ENCODE measurements at places on chromosomes 2 and 18.

GRCh38 chr2:130824492-130825061 is 12.1 kb upstream of the ARHGEF4 start:
- peak; percentile 74 for DNase-seq

GRCh38 chr2:58137221-58137620 is 90.6 kb downstream of the VRK2 start:
- no peak for DNase-seq

DNA sequence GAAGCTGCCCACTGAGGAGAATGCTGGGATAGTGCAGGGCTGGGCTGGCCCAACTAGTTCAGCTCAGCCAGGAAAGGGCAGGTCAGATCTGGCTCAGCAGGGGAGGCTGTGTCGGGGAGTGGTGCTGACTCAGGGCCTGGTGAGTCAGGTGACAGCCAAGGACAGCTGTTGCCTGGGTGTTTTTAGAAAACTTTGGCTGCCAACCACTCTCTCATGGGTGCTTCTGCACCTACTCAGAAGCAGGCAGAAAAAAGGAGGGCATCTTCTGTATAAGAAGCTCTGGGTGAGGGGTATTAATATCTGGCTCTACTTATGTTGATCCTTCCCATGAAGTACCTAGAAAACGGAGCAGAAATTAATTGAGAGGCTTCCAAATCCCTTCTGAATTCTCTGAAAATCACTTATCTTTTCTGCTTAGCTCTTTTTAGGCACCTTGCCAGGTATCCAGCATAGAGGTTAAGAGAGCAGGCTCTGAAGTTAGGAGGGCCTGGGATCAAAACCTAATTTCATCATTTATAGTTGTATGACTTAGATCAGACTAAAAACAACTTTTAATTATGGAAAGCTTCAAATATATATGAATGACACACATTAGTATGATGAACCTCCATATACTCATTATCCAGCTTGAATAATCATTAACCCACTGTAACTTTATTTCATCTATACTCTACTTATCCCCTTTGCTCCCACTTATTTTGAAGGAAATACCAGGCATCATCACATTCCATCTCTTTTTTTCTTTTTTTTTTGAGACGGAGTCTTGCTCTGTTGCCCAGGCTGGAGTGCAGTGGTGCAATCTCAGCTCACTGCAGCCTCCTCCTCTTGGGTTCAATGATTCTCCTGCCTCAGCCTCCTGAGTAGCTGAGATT is 15.5 kb upstream of the RAB10 start:
- no peak for DNase-seq

- no peak for DNase-seq
Observed at GRCh38 chr2:46952171-46952570, 36.6 kb upstream of the MCFD2 start.

DNA sequence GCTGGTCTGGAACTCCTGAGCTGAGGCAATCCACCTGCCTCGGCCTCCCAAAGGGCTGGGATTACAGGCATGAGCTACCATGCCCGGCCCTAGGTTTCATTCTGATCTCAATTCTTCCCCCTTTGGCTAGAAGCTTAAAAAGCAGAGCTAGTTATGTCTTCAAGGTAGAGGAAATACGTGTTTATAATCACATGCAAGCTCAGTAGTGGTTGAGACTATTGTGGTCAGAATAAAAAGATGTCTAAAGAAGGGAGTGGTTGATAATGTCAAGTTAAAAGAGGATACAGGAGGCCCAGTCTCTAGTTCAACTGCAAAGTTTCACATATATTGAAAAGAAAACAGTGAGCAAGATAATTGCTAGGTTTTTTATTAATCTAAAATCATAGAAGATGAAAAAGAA is 807.8 kb upstream of the ACVR2A start:
- DNase-seq: no peak

- no peak for DNase-seq
Observed at GRCh38 chr2:88187927-88188326, 17.8 kb downstream of the THNSL2 start.

DNA sequence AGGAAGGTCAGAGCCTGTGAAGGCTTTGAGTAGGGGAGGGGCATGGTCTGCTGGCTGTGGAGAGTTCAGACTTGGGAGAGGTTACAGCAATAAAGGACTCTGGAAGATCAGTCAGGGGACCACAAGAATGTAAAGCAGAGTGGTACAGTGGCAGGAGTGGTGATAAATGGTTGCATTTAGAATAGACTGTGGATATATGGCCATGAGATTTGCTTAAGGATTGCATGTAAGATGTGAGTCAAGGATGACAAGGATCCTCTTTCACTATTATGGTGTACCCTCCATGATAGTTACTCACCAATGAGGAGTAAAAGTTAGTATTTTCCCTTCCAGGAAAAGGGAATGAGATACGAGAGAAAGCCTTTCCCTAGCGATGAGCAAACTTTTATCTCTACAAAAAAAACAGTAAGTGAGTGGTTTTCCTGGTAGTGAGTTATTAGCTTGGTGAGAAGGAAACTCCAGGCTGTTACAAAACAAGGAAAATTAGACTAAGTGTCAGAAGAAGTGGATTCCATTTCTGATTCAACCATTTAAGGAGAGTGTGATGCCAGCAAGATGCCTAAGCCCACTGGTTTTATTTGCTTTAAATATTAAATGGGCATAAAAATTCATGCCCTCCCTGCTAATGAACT is 818.0 kb upstream of the ACVR2A start:
- DNase-seq: no peak

DNA sequence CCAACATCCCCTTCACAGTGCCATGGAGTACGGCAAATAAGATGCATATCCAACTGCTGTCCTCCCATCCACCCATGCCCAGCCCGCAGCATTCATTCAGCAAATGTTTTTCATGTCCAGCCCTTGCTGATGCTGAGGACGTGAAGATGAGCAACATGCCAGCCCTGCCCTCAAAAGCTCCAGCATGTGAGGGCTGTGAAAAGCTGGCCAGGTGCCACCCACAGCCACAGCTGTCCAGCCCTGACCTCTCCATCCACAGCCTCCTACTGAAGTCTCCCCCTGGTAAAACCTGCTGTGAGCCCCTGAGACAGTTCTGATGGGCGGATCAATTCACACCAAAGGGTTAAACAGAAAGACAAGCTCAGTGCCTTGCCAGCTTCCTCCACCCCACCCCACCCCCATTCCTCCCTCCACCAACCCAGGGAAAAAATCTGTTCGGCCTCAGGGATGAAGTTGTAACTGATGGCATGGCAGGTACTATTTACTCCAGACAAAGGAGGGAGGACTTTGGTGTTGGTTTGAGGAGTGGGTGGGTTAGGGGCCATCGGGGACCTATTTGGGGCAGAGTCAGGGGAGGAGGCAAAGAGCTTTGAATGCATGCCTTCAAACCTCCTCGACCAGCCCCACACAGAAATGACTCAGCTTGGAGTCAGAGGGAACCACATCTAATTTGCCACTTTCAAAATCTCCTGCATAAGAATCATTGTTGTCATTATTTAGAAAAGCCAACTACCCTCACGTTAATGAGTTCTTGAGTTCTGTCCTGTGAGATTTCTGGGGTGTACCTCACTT is 4.3 kb downstream of the ZBTB7C start:
- no peak for DNase-seq

GRCh38 chr2:216144857-216145256 is 35.7 kb downstream of the XRCC5 start:
- no peak for DNase-seq

DNA sequence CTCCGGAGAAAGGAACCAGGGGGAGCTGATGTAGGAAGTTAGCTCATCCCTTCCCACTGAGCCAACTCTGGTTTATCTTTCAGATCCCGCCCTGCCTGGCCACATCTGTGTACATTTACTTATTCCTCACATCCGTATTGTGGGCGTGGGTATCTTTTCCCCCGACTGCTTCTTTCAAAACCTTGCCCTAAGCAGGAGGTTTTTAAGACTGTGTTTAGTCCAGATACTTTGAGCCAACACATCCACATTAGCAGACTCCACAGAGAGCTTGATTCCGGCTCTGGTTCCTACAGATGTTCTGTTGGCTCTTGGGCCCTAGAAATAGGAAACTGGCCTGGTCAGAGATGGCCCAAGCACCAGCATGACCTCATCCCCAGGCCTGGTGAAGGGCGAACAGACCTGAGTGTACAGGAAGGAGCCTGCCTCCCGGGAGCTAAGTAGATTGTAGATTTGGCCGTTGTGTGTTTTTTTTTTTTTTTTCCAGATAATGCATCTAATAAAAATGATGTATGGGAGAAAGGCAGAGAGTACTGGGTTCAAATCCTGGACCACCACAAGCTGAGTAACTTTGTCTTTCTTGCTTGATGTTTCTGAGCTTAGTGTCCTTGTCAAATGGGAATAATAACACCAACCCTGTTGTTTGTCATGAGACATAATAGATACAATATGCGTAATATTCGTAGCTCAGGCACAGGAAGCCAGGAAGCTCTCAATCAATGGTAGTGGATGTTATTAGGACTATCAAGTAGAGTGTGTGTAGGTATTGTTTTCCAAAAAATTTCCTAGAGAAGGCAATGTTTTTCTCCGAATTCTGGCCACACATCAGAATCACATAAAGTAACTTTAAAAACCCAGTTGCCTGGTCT is 92.3 kb downstream of the PRKCE start:
- no peak for DNase-seq

GRCh38 chr2:134771313-134771801 is 52.6 kb upstream of the TMEM163 start:
- no peak for DNase-seq

- no peak for DNase-seq
Observed at GRCh38 chr2:22885245-22885644, 499.7 kb upstream of the KLHL29 start.

DNA sequence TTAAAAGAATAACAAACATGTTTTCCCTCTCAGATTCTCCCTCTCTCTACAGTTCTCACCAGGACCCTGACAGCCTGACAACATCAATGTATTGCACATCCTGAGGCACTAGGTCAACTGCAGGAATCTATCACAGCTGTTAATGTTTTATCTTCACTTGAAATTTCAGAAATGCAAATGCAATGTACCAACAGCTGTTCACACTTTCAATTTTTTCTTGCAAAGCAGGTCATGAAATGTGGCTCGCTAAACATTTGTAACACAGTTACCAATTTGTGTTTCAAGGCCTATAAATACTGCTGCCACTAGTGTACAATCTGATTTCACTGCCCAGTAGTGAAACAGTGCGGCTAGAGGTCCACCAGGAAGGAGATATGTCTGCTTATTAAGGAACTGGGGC is 147.8 kb downstream of the EXOC6B start:
- DNase-seq: no peak

GRCh38 chr2:20179755-20180594 is 45.0 kb downstream of the SDC1 start:
- DNase-seq: no peak

DNA sequence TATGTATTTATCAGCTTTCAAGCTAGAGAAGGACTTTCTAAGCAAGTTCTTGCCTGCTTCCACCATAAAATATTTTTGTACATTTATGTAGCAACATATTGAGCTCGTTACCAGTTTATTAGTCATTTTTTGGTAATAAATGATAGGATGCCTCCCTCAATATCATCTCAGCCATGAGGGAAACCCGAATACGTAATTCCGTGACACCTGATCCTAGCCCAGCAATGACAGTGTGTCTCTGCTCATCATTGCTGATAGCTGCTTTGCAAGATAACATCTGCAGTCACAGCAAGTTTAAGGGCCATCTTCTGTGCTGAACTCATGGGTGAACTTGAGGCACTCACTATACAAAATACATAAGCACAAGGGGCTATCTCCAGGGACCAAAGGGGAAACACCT is 62.2 kb downstream of the COL6A3 start:
- no peak for DNase-seq

- no peak for DNase-seq
Observed at GRCh38 chr18:52874774-52875173, 534.8 kb downstream of the DCC start.

DNA sequence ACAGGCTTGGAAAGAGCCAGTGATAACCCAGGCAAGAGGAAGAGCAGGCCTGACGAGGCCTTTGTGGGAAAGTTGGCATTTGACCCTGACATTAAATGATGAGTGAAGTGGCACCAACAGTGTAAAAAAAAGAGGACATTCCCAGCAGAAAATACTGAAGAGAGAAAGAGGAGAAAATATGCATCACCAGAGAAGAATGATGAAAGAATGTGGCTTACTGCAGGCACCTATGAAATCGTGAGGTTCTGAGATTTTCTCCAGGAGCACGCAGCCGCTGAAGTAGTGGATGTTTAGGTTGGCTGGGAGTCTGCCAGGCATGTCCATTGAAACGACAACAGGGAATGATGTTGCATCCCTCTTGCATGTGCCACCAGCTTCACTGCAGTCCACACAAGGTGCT is 13.8 kb downstream of the EHD3 start:
- no peak for DNase-seq

GRCh38 chr18:56003720-56004088 is 415.7 kb upstream of the TCF4 start:
- DNase-seq: no peak

DNA sequence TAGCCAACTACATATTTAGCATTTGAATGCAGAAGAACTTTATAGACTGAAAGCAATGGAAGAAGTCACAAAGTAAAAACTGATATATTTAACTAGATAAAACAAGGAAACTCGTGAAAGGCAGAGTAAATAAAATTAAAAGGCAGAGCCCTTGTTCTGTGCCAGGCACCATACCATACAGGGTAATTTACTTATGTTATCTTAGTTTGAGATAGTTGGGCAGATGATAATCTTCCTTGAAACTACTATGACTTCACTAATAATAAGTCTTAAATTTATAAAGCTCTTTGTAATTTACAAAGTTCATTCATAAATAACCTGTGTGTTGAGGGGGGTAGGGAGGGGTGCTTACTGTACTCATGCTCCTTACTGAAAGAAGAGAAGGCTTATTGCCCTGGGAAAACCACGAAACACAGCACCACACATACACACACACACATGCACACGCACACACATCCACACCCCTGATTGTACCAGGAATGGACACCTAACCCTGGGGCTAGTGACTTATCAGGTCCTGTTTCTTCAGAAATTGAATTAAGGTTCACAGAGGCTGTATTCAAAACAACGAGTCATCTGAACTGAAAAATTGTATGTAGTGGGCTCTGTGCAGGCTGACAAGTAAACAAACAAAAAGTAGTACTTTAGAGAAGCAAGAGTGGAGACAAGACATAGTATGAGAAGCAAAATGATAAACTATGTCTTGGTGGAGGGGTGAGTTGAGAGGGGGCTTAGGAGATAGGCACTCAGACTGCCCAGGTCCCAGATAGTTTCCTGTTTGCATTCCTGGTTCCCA is 38.1 kb downstream of the AGFG1 start:
- no peak for DNase-seq

DNA sequence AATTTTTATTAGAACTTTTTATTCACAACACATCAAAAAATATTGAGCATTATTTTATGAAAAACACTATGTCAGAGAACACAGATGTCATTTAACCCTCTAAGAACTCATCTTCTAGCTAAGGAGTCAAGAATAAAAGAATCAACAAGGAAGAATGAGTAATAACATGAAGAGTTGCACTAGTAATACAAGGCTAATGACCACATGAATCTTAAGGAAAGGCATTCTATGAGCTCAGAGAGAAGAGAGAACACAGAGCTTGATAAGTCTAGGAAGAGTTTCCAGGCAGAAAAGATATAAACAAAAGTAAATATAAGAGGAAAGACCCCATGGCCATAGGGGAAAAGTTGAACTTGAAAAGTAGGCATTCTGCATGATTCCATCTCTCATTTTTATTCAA is 166.5 kb downstream of the MAIP1 start:
- DNase-seq: no peak
